ENCODE measurements at places on chromosomes 2 and 18.

GRCh38 chr2:73268830-73269685, 15.2 kb downstream of the FBXO41 start:
- DNase-seq: peak; percentile 71

GRCh38 chr18:48207733-48208132, 201.4 kb downstream of the ZBTB7C start:
- no peak for DNase-seq

DNA sequence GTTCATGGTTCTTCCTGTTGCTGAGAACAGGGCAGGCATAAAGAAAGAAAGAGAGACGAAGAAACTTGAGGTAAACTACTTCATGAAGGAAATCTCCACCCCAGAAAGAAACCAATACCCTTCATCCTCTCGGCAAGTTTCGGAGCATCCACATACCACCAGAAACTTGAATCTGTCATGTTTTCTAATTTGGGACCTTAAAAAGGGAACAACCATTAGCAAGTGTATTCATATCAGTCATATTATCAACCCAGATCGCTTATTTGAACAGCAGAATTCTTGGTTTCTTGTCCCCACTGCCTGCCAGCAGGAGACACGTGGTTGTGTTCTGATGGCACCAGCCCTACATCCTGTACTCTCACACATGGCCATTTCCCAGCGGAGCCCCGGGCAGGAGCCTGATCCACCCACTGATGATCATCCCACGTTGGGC, 53.2 kb upstream of the FZD7 start:
- no peak for DNase-seq

GRCh38 chr18:67266246-67267237, 250.0 kb downstream of the DSEL start:
- DNase-seq: no peak

DNA sequence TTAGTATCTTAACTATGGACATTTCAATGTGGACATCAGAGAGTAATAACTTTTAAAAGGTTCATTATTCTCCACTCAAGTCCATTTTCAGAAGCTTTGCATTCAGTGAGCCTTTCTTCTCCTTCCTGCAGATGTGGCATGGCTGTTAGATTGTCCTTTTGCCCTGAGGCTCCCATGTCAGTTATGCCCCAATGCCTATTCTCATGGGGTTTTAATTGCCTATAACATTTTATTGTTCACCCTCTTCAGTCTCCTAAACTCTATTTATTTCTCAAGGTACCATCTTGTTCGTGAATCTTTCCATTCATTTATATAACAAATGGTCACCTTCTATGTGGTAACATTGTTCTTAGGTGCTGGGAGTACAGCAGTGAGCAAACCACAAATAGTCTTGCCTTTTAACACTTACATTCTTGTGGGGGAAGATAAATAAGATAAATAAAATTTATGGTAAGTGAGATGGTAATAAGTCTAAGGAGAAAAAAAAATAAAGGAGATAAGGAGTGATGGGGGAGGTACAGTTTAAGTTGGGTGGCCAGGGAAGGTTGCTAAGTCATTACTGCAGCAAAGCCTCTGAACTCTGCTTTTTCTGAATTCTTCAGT, 277.9 kb upstream of the SIX3 start:
- no peak for DNase-seq

GRCh38 chr2:44843086-44843485, 98.4 kb upstream of the SIX3 start:
- no peak for DNase-seq

DNA sequence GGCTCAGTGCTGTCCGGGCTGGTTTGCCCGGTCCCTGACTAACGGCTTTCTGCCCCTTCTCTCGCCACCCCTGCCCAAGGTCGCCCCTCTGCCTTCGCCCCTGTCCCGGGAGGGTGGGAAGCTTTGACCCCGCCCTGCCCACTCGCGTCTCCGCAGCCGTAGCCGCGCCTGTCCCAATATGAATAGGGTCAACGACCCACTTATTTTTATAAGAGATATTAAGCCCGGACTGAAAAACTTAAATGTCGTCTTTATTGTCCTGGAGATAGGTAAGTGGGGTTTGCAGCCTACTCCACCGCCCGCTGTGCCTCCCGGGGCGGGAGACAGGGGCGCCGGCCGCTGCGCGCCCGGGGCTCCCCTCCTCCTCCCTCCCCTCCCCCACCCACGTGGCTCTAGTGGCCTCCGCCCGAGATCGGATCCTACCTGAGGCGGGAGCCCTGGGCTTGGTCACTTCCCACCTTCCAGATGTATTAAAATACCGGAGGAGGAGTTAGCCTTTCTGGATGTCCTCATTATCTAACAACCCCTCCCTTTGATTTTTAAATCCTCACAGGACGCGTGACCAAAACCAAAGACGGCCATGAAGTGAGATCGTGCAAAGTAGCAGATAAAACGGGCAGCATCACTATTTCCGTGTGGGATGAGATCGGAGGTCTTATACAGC, 633 bp downstream of the NABP1 start:
- peak; percentile 74 for DNase-seq

- no peak for DNase-seq
Measured at GRCh38 chr2:98212092-98213000, 125.4 kb downstream of the VWA3B start.

GRCh38 chr18:54780285-54780861, 47.9 kb upstream of the RAB27B start:
- no peak for DNase-seq
